ENCODE measurements at places on chromosomes 1 and 21.
A peak's percentile ranks its signal among the peaks of the same experiment; 100 is the strongest.

DNA sequence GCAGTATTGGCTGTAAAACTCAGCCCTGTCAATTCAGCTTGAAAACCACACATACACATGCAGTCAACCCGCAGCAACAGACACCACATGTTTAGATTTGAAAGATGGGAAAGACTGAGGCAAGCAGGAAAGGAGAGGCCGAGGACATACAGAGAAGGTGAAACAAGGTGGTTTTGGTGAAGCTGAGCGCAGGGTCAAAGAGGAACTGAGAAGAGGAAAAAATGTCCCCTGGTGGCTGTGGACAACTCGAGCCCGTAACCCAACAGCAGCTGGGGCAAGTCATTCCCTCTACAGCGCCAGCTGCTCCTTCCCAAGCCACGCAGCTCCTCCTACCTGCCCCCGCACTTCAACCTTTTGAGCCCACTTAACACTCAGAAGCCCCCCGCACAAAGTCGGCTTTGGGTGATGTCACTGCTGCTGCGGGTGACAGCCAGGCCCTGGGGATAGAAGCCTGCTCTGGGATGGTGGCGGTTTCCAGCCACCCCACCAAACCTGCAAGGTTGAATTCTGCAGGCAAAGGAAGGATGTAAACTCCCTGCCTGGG is 63.0 kb downstream of the KCNN3 start:
- DNase-seq, result no peak

GRCh38 chr1:202584707-202585589 is 125.3 kb downstream of the SYT2 start:
- no peak for DNase-seq

- no peak for DNase-seq
Observed at GRCh38 chr1:33343539-33343938, 22.6 kb upstream of the A3GALT2 start.

- DNase-seq, result no peak
Observed at GRCh38 chr21:26539566-26539965, 33.5 kb downstream of the CYYR1 start.

GRCh38 chr1:147243228-147243685 is 773 bp downstream of the CHD1L start:
- DNase-seq, result peak; percentile 3

DNA sequence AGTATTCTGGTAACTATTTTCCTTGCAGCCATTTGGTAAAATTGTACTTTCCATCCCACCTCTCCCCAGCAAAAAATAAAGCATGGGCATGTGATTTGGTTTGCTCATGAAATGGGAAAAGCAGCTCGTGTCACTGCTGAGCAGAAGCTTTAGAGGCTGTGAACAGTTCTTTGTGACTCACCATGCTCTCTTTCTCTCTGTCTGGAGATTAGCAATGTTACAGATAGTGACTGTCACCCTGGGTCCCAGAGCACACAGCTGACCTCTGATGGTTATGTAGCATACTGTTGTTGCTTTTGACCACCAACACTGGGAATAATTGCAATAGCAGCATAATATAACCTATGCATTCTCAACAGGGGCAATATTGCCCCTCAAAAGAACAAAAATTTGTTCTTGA is 70.6 kb downstream of the RGS2 start:
- DNase-seq, result no peak

DNA sequence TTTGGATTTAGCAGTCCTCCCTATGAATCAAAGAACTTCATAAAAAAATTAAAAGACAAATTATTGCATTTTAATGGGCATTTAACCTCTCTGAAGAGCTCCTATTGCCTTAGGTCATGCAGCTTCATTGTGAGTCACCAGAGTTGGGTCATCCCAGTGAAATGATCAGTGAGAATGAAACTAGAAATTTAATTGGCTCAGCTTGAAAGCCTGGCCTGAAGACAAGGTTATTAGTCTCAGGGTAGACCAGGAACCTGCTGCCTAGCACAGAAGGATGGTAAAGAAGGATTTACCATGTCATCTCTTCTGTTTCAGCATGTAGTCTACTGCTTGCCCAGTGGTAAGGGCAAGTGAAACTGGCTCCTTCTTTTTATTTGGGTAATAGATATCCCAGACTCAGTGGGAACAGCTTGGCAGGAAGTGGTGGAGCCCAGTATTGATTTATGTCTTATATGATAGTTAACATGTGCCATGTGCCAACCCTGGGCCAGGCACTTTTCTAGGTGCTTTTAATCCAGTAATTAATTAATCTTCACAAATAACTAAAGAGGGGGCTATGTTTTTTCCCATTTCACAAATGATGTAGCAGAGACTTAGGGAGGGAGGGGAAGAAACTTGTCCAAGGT is 23.6 kb downstream of the LAMC2 start:
- no peak for DNase-seq

- DNase-seq, result no peak
Observed at GRCh38 chr1:17304151-17304825, 3.7 kb upstream of the PADI4 start.

DNA sequence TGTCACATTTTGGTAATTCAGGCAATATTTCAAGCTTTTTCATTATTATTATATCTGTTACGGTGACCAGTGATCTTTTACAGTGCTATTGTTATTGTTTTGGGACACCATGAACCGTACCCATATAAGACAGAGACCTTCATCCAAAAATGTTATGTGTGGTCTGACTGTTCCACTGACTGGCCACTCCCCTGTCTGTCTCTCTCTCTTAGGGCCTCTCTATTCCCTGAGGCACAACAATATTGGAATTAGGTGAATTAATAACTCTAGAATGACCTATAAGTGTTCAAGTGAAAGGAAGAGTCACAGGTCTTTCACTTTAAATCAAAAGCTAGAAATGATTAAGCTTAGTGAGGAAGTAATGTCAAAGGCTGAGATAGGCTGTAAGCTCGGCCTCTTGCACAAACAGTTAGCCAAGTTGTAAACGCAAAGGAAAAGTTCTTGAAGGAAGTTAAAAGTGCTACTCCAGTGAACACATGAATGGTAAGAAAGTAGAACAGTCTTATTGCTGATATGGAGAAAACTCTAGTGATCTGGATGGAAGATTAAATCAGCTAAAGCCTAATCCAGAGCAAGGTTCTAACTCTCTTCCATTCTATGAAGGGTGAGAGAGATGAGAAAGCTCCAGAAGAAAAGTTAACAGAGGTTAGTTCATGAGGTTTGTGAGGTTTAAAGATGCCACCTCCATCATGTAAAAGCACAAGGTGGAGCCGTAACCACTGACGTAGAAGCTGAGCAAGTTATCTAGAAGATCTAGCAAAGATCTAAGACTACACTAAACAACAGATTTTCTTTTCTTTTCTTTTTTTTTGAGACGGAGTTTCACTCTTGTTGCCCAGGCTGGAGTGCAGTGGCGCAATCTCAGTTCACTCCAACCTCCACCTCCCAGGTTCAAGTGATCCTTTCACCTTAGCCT is 19.7 kb upstream of the DIPK1A start:
- DNase-seq, result no peak

DNA sequence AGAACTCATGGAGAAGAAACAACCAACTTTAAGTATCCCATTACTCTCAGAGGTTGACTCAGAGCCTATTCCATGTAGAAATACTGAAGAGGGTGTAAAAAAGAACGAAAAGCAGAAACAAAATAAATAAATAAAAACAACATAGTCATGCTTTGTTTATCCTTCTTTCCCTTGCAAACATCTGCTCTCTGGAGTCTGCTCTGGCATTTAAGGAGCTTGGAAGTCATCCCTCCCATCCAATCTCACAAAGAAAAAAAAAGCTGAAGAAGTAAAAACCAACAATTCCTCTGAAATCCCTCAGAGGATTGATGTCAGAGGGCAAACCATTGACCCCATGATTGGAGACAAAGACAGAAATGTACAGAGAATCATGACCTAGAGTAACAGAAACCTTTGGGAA is 302.6 kb upstream of the GREM2 start:
- no peak for DNase-seq

- no peak for DNase-seq
Observed at GRCh38 chr1:209609041-209609790, 25.7 kb downstream of the CAMK1G start.

GRCh38 chr1:103002005-103002404 is 106.3 kb downstream of the COL11A1 start:
- DNase-seq, result no peak

DNA sequence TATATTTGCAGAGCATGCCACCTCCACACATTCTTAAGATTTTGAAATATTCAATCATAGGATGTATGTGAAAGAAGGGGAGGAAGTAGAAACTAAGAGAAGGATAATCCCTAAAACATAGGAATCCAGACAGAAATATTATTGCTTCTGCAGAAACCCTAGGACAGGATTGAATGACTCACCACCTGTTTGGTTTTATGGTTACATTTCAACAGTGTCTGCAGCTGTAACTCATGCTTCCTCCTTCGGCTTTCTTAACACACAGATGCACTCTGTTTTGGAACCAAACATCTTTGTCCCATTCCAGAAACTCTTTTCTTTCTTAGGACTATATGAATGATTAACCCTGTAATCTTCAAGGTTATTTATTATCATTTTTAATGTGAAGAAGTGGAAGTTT is 20.7 kb downstream of the RGS7 start:
- DNase-seq, result no peak

GRCh38 chr1:201499795-201500669 is 6.9 kb downstream of the CSRP1 start:
- DNase-seq, result no peak

- DNase-seq, result no peak
Observed at GRCh38 chr1:227306689-227307088, 11.6 kb downstream of the CDC42BPA start.

GRCh38 chr1:85463731-85464496 is 1.0 kb downstream of the DDAH1 start:
- no peak for DNase-seq

DNA sequence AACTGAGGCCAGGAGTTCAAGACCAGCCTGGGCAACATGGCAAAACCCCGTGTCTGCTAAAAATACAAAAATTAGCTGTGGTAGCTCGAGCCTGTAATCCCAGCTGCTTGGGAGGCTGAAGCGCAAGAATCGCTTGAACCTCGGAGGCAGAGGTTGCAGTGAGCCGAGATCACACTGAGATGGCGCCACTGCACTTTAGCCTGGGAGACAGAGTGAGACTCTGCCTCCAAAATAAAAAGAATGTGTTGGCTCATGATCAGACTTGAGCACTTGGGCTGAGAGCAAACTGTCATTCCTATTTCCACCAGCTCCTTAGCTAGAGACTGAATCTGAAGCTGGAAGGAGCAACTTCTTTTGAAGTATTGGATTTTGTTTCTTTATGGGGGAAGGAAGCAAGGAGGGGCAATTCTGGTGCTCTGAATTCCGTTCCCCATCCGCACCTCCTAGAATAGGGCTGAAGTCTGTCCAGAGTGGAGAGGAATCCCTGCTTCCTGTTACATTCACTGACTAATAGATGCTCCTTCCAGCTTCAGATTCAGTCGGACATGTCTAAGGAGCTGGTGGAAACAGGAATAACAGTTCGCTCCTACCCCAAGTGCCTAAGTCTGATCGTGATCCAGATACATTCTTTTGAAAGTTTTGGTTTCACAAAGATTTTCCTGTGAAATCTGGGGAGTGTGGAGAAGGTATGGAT is 3.8 kb downstream of the ZNF672 start:
- DNase-seq, result no peak

- DNase-seq, result no peak
Observed at GRCh38 chr1:19971664-19972063, 7.8 kb downstream of the PLA2G2A start.

DNA sequence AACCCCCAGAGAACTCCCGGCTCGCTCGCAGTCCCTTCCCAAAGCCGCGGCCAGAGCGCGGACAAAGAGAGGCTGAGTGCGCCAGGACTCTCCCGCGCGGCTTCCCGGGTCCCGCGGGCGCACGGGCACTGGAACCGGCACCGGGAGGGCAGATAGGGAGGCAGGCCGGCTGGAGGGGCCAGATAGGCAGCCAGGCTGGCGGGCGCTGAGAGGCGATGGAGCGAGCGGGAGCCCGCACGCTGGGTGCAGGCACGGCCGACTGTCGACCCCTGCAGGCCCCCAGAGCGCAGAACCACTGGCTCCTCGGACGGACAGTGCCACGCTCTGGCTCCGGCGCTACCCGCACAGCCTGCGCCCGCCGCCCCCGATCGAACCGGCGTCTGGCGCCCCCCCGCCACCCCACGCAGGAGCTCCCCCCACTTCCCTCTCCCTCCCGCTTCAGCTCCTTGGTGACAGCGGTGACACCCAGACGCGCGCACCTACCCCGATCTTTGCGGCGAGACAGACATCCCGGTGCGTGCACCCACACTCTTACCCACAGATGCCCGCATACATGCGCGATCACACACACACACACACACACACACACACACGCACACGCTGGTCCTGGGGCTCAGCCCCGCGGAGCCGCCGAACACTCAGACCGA is 534 bp downstream of the SLC6A9 start:
- DNase-seq, result peak; percentile 41

GRCh38 chr21:31945546-31945945 is 72.7 kb downstream of the HUNK start:
- no peak for DNase-seq

DNA sequence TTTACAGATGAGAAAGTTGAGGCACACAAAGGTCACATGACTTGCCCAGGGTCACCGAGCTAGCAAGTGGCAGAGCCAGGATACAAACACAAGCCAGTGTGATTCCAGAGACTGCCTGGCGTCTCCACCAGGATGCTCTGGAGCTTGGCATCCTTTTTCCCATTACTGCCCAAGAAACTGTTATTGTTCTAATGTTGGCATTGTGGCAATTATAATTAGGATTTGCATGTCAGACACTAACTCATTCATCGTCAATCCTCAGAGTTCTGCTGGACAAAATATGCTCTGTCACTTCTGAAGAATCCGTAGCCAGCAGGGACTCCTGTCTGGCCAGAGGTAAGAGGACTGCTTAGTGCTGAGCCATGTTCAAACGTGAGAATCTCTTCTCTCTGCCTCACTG is 8.8 kb downstream of the KAZN start:
- no peak for DNase-seq

DNA sequence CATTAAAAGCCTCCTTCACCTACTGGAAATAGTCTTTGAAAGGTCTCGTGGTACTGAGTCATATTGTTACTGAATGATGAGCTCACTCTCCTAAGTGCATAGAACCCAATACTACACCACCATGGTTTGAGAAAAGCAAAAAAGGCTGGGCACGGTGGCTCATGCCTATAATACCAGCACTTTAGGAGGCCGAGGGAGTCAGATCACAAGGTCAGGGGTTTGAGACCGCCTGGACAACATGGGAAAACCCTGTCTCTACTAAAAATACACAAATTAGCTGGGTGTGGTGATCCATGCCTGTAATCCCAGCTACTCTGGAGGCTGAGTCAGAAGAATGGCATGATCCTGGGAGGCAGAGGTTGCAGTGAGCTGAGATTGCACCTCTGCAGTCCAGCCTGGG is 3.3 kb upstream of the HNRNPCL1 start:
- DNase-seq, result no peak

GRCh38 chr1:58908561-58909560 is 125.0 kb upstream of the JUN start:
- no peak for DNase-seq

DNA sequence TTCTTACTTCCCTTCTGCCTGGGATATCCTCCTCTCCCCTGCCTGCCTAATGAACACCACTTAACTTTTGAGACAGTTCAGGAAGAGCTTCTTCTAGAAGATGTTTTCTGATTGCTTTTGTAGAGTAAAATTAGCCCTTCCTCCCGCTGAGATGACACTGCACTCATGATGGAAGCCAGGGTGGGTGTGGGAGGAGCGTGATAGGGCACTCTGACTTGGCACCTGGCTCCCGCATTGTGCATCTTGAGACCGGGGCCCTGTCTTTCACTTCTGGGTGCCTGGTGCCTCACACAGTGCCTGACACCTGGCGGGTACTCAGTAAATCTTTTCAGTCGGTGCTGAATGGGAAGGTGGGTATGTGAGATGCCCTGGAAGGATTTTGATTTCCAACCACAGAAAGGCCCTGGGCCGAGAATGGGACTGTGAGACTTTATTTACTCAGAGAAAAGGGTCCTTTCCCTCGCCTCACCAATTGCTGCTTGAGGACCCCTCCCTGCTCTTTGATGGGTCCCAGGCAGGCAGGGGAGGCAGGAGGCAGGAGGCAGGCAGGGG is 6.8 kb downstream of the THEM5 start:
- no peak for DNase-seq
